ENCODE measurements at places on chromosomes 1 and 21.
A peak's percentile ranks its signal among the peaks of the same experiment; 100 is the strongest.

- no peak for DNase-seq
Measured at GRCh38 chr1:1683104-1683905, 9.3 kb downstream of the SLC35E2B start.

DNA sequence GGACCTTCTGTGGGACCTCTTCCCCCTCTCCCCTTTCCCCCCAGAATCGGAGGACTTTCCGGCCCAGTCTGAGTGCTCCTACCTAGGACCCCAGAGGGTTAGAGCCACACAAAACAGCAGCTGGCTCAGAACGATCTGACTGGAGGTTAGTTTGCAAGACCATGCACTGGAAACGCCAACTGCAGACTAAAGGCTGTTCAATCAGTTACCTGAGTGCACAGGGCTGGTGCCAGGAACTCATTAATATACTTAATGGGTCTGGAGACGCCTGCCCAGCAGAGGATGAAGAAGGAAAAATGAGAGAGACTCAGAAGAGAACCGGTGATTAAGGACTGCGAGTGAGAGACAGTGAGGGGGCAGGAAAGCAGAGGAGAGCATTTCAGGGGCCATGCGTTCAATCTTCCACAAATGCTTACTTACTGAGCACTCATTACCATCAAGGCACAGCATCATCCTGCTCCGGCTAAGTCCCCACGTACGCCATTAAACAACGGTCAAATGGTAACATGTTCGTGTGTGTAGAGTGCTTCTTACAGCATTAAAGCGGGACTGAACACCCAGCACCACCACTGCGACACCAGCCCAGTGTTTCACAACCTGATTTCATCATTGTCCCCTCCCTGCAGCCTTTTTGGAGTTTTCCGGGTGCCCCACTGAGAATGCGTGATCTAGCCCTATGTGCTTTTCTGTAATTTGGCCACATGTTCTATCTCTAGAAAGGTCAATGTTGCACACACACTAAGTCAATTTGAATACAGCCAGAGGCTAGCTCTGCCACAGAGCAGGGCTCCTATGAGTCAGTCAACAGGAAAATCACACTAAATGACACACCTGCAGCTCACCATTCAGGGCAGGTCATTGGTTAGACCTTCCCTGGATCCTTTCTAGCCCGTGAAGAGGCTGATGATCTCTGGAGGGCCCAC, 7.6 kb downstream of the ENO1 start:
- no peak for DNase-seq

- no peak for DNase-seq
Measured at GRCh38 chr1:40706626-40707025, 15.1 kb downstream of the NFYC start.

- DNase-seq: no peak
Measured at GRCh38 chr1:220770245-220770913, 16.3 kb upstream of the MTARC1 start.

DNA sequence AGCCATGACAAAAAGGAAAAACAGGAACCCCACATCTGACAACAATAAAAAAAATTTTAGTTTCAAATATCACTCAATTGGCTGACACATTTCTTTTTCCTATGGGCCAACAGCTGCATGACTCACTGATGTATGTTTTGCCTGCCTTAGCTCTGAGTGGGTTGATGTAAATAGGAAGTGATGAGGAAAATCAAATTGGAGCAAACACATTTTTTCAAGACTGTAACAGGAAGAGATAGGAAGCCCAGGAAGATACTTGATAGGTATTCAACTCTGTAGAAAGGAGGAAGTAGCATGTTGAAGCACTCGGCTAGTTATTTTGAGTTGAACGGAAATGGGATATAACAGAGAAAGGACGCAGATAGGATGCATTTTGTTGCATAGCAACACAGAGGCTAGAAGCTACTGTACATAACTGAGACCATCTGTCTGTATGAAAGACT, 168.0 kb upstream of the NR5A2 start:
- DNase-seq: no peak

- no peak for DNase-seq
Measured at GRCh38 chr1:194517567-194517966, 1331.2 kb upstream of the B3GALT2 start.

GRCh38 chr1:156487862-156488261, 12.7 kb downstream of the MEF2D start:
- DNase-seq: no peak

- DNase-seq: no peak
Measured at GRCh38 chr1:75710832-75711231, 13.7 kb upstream of the ACADM start.

DNA sequence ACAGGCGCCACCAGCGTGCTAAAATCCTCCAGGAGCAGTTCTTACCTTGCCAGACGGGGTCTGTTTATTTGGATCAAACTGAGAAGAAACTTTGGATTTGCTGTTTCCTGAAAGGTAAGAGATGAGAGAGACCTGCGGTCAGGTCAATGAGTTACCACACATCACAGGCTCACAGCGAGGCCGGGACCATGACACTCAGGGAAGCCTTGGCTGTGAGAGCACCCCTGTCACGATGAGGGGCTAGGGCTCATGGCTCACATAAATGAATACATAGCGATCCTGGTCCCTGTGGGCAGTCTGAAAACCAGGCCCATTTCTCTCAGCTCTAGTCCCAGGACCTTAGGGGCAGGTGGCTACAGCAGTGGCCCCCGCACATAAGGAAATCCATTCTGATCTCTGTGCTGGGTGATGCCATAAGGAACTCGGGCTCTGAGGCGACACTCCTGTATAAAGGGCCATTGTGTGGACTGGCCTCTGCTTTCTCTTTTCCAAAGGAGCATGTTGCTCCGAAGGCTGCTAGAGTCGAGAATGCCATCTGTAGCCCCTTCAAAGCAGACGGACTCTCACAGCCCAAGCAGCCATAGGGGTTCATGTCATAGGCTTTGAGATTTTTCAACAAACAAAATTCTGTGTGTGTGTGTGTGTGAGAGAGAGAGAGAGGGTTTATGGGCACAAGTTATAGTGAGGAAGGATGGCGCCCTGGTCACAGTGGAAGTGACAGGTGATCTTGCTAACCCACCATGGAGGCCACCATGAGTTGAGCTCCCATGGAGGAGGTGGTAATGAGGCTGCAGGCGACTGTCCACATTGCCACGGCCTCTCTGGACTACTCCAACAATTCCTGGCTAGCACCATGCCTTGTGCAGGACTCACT, 9.0 kb upstream of the SRM start:
- DNase-seq: no peak

- no peak for DNase-seq
Measured at GRCh38 chr1:184380468-184380867, 6.4 kb upstream of the C1orf21 start.

GRCh38 chr1:25819491-25820246, at the start of gene MTFR1L:
MTFR1L (plus strand) TSS chr1:25819954; CDS start chr1:25823105, 3,151 bp downstream.
- DNase-seq: no peak

- peak; percentile 52 for DNase-seq
Measured at GRCh38 chr1:209844695-209845407, 17.1 kb downstream of the UTP25 start.

- DNase-seq: no peak
Measured at GRCh38 chr21:45615145-45615711, 28.3 kb upstream of the PCBP3 start.

DNA sequence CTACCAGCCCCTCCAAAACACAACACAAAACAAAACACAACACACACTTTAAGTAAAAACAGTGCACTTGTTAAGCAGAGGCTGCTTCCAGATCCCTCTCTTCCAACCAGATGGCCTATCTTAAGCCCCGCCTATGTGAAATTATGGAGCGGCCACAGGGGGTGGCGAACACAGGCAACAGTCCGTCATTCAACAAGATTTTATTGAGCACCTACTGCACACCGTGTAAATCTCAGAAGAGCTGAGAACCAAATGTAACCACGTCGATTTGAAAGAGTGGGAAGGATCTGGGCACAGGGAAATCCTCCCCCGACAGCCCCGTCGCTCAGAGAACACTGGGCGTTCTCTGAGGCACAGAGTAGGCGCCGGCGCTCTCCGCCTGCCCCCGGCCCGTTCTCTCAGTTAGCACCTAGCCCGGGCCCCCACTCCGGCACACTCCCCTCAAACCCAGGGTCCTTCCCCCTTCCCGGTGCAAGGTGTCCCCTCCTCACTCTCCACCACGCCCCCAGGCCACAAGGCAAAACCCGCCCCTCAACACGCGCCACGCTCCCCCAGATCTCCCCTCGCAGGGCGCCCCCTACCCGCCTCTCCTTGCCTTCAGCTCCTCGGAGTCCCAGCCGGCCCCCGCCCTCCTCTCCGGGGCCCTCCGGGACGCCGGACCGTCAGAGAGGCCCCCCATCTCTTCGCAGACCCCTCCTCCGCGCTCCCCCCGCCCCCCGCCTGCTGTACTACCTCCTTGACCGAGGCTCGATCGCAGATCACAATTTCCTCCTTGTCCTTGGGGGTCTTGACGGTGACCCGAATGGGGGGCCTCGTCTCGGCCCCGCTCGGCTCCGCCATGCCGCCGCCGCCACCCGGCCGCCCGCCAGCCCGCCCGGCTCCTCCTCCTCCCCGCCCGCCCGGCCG, 483 bp downstream of the UBQLN4 start:
- DNase-seq: no peak

DNA sequence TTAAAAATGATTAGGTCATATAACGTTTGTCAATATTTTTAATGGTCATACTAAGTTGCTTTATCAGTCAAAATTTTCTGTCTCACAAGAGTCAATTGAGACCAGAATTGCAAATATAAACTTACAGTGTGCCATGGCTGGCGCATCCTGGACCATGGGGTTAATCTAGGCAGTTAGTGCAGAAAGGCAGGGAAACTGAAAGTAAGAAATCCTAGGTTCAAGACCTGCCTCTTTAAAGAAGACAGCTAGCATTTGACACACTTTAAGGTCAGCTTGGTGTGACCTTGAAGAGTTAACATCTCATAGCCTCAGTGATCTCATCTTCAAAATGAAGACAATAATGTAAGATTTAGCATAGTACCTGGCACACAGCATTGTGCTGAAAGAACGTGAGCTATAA, 210.0 kb upstream of the DAB1 start:
- no peak for DNase-seq

- DNase-seq: no peak
Measured at GRCh38 chr1:168520052-168520751, 23.6 kb downstream of the XCL2 start.

GRCh38 chr1:239997515-239998311, 94.0 kb upstream of the FMN2 start:
- DNase-seq: no peak

- no peak for DNase-seq
Measured at GRCh38 chr1:119787776-119788175, 19.1 kb upstream of the HMGCS2 start.

DNA sequence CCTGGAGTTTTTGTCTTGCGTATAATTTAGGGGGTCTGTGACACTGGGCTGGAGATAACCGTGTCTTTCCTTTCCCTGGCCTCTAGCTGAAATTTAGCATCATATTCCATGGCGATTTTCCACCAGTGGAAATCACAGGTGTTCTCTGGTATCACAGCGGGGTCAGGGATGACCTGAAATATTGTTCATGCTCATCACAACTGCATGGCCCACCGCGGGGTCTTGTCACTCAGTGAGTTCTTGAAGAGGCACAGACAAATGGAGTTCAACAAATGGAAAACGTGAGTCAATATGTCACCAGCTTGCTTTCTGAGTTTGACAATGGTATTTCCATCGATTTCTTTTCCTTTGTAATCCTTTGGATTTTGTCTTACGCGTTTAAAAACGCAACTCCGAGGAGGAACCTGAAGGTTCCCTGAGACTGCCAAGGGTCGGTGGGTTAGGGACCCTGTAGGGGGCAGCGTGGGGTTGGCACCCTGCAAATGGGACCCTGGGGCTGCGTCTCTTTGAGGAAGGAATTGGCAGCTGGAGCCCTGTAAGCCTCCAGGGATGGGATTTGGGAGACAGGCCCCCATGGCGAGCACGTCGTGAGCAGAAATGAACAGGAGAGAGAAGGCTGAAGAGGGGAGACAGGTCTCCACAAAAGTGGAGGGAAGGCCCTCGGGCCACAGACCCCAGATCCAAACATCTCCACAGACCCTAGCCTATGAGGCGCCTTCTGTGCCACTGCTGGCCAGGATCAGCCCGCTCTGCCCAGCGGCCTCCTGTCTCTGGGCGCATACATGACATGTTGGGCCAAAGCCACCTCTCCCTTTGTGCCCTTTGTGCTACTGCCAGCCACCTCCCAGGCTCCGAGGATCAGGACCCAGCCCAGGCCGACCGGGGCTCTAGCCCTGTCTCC, 32.1 kb upstream of the RUNX3 start:
- no peak for DNase-seq

DNA sequence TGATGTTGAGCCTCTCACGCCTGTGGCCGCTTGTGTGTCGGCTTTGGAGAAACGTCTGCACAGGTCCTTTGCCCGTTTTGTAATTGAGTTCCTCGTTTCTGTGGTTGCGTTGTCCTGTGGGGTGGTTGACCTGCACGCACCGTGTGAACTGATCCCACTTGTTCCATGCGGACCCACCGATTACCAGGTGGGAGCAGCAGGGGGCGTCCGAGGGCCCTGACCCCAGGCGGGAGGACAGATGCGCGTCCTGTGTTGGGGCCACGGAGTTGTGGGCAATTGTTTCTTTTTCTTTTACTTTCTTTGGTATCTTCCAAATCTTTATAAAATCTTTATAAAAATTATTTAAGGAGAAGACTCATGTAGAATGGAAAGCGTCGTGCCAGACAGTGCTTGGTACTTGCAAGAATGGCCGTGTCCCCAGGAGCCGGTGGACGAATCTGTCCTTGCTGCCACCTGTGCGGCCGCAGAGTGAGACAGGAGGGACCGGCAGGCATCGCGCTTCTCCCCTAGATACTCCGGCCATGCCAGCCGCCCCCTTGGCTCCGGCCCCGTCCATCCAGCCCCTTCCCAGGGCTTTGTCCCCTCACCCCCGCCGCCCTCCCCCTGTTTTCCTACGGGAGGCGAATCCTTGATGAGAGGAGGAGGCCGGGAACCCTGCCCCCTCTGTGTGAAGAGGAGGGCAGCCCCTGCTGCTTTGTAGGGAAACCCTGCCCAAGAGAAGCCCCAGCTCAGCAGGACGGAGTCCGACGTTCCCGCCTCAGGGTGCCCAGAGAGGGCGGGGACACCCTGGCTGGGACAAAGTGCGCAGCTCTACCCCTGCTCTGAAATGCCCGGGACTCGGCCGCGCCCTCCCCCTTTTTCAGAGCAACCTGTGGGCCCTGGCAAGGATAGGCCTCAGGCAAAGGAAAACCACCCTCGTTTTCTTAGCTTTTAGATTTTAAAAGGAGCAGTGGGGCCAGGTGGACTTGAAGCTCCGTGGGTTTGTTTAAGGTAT, 41.7 kb downstream of the PRKCZ start:
- no peak for DNase-seq
